Sigmoid colon (tissue), 7 donors: ENCODE measurements at places on chromosomes 1 and 21. TPM values are rescaled to one million over a fixed set of nuclear protein-coding genes. Genes with fewer than 3 reads are reported as not detected.
A peak's percentile ranks its signal among the peaks of the same experiment; 100 is the strongest.

PCBP3 gene
- total RNA-seq, result 5.5 TPM

DNA sequence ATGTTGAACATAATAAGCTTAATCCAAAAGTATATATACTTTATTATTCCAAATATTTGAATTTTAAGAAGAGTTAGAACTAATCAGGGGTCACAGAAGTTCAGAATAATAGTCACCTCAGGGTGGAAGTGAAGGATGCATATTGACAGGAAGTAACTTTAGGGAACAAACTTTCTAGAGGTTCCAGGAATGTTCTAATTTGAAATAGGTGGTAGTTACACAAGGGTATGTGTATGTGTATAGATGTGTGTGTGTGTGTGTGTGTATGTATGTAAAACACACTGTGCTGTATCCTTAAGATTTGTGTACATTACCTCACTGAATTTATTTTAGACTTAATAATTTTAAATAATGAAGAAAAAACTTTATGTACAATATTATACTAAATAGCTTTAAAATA, 110.4 kb downstream of the ACBD6 start:
- H3K27me3 ChIP-seq, result no peaks in the 10 kb centered on the region
- no peaks in the 10 kb centered on the region for H3K4me1 ChIP-seq
- no peaks in the 10 kb centered on the region for H3K36me3 ChIP-seq
- H3K4me3 ChIP-seq, result no peak overlapping the region
- DNase-seq, result no peak

DNA sequence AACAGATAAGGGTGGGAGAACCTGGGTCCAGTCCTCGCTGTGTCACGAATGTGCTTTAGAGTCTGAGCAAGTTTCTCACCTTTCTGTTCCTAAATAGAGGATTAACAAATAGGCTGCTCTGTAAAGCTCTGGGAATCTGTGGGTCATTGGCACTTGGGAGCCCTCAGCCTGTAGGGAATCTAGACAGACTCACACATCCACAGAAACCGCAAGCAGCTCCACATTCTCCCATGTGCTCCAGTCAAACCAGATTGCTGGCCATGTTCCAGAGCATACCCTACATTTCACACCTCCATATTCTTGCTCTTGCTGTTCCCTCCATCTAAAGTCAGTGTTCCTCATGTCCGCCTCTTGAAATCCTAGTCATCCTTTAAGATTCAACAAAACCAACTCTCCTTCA, 7.8 kb upstream of the AHCYL1 start:
- H3K27ac ChIP-seq, result no peak overlapping the region
- no peak overlapping the region for H3K4me3 ChIP-seq
- H3K36me3 ChIP-seq, result no peaks in the 10 kb centered on the region
- no peak for DNase-seq
- H3K4me1 ChIP-seq, result peaks cover 21% of the 10 kb centered on the region

DNA sequence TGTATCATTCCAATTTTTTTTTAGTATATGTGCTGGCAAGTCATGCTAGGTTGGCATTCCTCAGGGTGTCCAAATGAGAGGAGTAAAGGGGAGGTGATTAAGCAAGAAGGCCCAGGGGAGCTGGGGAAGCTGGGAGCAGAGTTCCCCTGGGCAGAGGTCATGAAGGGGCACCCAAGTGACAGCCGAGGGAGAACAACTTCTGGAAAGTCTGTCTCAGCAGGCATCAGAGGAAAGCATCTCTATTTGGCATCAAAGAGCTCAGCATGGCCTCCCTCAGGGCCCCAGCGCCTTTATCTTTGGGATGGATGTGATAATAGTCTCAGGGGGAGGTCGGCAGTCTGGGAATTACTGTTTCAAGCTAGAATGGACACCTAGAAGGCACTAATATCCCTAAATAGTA, 5.0 kb upstream of the ENO1 start:
- H3K36me3 ChIP-seq, result no peaks in the 10 kb centered on the region
- H3K27ac ChIP-seq, result no peak overlapping the region
- H3K4me1 ChIP-seq, result peaks cover 19% of the 10 kb centered on the region
- H3K27me3 ChIP-seq, result no peaks in the 10 kb centered on the region
- DNase-seq, result no peak

- H3K36me3 ChIP-seq, result no peaks in the 10 kb centered on the region
- no peak overlapping the region for H3K4me3 ChIP-seq
- no peak for DNase-seq
- H3K27ac ChIP-seq, result no peak overlapping the region
- H3K4me1 ChIP-seq, result no peaks in the 10 kb centered on the region
- no peaks in the 10 kb centered on the region for H3K27me3 ChIP-seq
Observed at GRCh38 chr1:14568716-14569355, 29.6 kb upstream of the KAZN start.

SPOCD1 gene
- 0.55 TPM for total RNA-seq

- H3K4me1 ChIP-seq, result no peaks in the 10 kb centered on the region
- H3K4me3 ChIP-seq, result no peak overlapping the region
- H3K27me3 ChIP-seq, result no peaks in the 10 kb centered on the region
- DNase-seq, result no peak
- H3K27ac ChIP-seq, result no peak overlapping the region
- no peaks in the 10 kb centered on the region for H3K36me3 ChIP-seq
Observed at GRCh38 chr1:64172458-64172983, 30.9 kb upstream of the UBE2U start.

DNA sequence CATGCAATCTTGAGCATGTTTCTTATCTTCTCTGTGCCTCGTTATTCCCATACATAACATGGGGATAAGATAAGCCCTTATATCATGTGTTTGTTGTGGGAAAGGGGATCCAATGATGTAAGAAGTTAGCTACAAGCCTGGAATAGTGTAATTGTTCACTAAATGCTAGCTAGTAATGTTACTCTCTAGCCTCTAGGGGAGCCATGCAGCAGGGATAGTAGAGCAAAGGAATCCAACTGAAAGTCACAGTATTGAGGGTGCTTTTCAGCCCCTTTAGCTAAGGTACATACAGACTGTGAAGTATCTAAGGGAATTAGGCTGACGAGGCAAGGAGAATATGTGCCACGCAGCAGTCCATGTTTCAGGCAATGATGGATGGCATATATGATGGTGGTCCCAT, 46.9 kb downstream of the IL23R start:
- H3K36me3 ChIP-seq, result no peaks in the 10 kb centered on the region
- H3K27ac ChIP-seq, result no peak overlapping the region
- no peak overlapping the region for H3K4me3 ChIP-seq
- no peaks in the 10 kb centered on the region for H3K4me1 ChIP-seq
- no peaks in the 10 kb centered on the region for H3K27me3 ChIP-seq

DNA sequence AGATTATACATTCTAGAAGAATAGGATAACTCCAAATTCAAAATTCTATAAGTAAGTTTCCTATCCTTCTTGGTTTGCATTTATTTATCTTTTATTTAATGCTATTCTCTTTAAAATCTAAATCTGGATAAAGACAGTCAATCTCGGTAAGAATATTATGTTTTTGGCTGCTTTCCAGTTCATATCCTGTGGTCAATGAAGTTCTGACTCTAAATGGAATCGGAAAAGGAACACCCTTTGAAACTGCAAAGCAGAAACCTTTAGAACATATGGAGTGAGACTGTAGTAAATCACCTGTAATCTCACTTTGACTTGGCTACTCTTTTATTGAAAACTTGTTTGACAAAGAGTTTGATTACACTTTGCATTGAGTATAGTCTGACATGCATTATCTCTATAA, 85.2 kb downstream of the KIFAP3 start:
- H3K4me3 ChIP-seq, result no peak overlapping the region
- H3K27me3 ChIP-seq, result no peaks in the 10 kb centered on the region
- DNase-seq, result no peak
- H3K4me1 ChIP-seq, result no peaks in the 10 kb centered on the region

DNA sequence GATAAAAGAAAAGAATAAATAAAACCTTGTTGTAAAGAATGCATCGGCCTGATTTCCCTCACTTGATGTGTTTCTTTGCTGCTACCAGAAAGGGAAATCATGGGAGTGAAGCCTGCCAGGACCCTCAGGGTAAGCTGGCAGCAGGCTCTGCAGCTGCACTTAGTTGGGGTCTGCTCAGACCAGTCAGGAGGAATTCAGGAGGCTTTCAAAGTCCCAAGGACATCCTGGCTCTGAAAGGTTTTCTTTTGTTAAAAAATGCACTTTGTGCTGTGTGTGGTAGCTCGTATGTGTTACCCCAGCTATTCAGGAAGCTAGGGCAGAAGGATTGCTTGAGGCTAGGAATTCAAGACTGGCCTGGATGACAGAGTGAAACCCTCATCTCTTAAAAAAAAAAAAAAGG, 254.8 kb downstream of the ZNF648 start:
- DNase-seq, result no peak
- H3K36me3 ChIP-seq, result no peaks in the 10 kb centered on the region
- no peaks in the 10 kb centered on the region for H3K4me1 ChIP-seq
- H3K27ac ChIP-seq, result no peak overlapping the region
- no peak overlapping the region for H3K4me3 ChIP-seq
- H3K27me3 ChIP-seq, result no peaks in the 10 kb centered on the region

- no peaks in the 10 kb centered on the region for H3K36me3 ChIP-seq
- no peak for DNase-seq
- H3K4me1 ChIP-seq, result no peaks in the 10 kb centered on the region
- no peak overlapping the region for H3K4me3 ChIP-seq
- H3K27ac ChIP-seq, result peak overlapping the region; percentile 12
- no peaks in the 10 kb centered on the region for H3K27me3 ChIP-seq
Observed at GRCh38 chr1:246681900-246682895, 42.0 kb upstream of the SCCPDH start.

DNA sequence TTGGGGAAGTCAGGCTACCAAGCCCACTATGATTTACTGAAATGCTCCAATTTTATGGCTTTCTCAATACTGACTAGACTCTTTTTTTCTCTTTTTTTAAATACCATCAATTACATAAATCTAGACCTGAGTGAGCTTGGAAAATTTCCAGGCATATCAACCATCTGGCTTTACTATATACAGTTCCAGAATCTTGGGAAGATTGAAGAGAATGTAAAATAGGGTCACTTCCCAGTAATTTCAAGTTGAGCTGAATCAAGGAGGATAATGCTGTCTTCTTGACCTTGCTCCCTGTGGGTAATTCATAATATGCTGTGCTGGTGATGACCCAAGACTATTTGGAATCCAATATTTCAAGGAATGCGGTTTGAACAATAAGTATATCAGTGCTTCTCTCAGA, 108.1 kb downstream of the MAP3K21 start:
- H3K4me3 ChIP-seq, result no peak overlapping the region
- H3K27me3 ChIP-seq, result no peaks in the 10 kb centered on the region
- H3K27ac ChIP-seq, result no peak overlapping the region
- no peak for DNase-seq
- H3K36me3 ChIP-seq, result no peaks in the 10 kb centered on the region
- no peaks in the 10 kb centered on the region for H3K4me1 ChIP-seq

GBP5 gene
- 1.4 TPM for total RNA-seq

MAP3K21 gene
- total RNA-seq, result 0.71 TPM

SFN gene
- 2.2 TPM for total RNA-seq

- no peak within 1 kb of the TSS for H3K4me3 ChIP-seq
- H3K27ac ChIP-seq, result no peak within 1 kb of the TSS
- DNase-seq, result no peak
- no peaks in the 10 kb centered on the region for H3K27me3 ChIP-seq
- H3K4me1 ChIP-seq, result no peaks in the 10 kb centered on the region
- H3K36me3 ChIP-seq, result no peaks in the 10 kb centered on the region
Observed at GRCh38 chr1:225888898-225889601, at the start of gene LEFTY1. LEFTY1 (minus strand) TSS chr1:225889146; CDS start chr1:225889066, 80 bp downstream.

DNA sequence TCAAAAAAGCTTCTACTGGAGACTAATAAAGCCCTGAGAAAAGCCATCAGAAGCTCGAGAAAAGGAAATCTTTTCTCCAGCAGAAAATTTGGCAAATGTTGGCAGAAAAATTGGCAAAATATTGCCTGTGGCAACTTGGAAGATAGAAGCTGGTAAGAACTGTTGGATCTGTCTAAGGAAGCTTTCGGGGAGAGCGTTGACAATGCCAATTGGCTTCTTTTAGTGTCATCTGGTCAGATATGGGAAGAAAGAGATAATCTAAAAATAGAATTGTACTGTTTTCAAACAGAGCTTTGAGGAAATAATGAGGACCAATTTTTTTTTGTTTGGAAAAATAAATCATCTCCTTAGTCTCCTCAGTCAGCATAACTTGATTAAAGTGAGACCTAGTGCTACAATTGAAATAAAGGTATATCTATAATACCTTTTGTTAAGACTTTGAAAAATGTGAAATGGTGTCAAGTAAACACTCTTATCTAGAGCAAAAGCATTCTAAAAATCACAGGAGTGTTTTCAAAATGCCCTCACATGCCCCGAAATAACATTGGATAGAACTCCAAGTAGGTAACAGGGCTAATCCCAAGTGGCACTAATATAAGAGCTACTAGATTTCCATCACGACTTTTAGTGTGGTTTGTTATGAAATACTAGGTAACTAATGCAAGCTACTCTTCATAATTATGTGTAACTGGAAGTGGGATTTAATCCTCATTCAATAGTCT, 882.2 kb upstream of the B3GALT2 start:
- H3K36me3 ChIP-seq, result no peaks in the 10 kb centered on the region
- peak overlapping the region; percentile 33 for H3K27ac ChIP-seq
- H3K4me1 ChIP-seq, result peaks cover 19% of the 10 kb centered on the region

DNA sequence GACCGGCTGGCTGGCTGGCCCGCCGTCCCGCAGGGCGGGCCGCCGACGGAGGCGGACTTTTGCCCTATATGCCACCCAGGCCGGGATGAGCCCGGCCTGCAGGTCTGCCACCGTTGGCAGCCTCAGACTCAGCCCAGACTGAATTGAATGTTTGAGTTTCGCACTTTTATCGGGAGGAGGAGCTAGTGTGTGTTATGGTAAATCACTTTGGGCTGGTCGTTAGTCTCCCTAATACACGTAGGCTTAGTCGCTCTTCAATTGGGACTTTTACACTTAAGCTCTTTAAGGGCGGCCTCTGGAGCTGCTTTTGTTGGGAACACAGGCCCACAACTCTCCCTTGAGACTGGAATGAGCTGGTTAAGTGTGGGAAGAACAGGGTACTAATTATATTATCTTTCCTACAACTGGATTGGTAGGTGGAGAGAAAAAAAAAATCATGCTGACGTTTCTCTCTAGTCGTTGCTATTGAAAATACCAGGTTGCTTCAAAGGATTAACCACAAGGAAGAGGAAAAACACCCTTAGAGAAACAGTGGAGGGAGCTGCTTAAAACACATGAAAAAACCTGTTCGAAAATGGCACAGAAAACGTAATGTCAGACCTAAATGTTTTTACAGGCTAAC, 1.4 kb upstream of the IRF2BP2 start:
- H3K4me3 ChIP-seq, result peak overlapping the region; percentile 90
- peaks cover 44% of the 10 kb centered on the region for H3K4me1 ChIP-seq
- H3K27me3 ChIP-seq, result no peaks in the 10 kb centered on the region
- peaks cover 15% of the 10 kb centered on the region for H3K36me3 ChIP-seq
- no peak for DNase-seq
- peak overlapping the region; percentile 100 for H3K27ac ChIP-seq

DNA sequence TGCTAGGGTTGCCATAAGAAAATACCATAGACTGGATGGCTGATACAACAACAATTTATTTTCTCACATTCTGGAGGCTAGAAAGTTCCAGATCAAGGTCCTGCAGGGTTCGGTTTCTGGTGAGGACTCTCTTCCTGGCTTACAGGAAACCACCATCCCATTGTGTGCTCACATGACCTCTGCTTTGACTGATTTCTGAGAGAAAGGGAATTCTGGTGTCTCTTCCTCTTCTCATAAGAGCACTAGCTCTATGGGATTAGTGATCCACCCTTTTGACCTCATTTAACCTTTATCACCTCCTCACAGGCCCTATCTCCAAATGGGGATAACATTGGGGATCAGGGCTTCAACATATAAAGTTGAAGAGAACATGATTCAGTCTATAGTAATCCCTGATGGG, 47.5 kb downstream of the MRPL39 start:
- H3K4me1 ChIP-seq, result peaks cover 10% of the 10 kb centered on the region
- no peak for DNase-seq
- no peak overlapping the region for H3K27ac ChIP-seq
- no peak overlapping the region for H3K4me3 ChIP-seq
- H3K36me3 ChIP-seq, result no peaks in the 10 kb centered on the region
- no peaks in the 10 kb centered on the region for H3K27me3 ChIP-seq
